ENCODE measurements at places on chromosomes 5 and 9.

DNA sequence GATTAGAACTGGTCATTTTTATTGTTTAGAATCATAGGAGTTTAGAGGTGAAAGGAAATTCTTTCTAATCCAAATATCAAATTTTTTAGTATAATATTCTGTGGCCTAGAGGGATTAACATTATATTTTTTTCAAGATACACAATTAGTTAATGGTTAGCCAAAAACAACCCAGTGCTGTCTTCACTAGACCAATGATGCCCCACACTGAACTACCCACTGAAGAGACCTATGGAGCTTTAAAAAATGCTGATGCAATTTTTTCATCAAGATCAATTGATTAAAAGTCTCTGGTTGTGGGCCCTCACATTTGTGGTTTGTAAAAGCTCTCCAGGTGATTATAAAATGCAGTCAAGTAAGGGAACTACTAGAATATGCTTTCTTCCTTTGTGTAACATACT, 274.1 kb upstream of the C9orf72 start:
- no peak for DNase-seq

DNA sequence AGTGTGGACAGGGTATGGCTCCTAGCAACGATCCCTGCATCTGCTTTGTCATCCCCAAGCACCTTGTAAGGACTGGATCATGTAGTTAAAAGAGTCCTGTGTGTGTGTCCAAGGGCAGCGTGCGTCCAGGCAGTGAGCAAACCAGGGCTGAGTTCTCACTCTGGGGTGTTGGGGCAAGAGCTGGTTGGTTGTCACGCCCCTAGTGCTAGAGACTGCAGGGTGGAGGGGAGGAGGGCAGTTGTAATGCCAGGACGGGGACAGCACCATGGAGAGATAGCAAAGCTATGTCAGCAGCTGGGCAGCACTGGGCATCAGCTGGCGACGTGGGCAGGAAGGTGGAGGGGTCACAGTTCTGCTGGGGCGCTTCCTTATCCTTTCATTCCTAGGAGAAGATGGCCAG, 100.8 kb downstream of the ZNF618 start:
- no peak for DNase-seq

- DNase-seq = no peak
Observed at GRCh38 chr5:142749321-142749720, 20.9 kb upstream of the ARHGAP26 start.

DNA sequence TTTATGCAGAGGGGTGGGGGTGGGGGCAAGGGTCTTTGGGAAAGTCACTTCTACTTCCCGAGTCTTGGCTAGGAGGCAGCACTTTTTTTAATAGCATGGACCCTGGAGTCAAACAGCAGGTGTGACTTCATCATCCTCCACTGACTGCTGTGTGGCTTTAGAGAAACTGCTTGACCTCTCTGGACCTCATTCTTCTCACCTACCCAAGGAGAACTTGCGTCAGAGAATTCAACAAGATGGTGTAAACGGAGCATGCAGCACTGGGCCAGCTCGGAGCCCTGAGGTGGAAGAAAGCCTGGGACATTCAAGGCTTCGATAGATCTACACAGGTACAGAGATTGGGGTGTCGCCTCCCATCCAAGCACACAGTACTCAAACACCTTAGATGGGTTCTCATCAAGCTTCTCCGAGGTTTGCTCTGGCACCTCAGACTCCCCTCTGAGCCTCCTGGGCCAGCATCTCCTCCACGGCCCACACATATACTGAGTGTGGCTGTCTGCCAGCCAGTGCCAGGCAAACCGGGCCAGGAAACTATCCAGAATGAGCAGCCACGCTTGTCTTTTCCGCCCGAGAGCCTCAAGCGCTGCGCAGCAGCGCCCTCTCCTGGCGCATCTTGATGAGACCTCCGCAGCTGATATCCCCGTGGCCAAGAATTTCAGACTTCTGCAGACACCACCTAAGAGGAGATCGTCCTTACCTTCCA, 4.6 kb upstream of the SLC25A48 start:
- no peak for DNase-seq

GRCh38 chr5:16626696-16627264, 10.0 kb upstream of the RETREG1 start:
- DNase-seq = no peak

- DNase-seq = no peak
Observed at GRCh38 chr9:95103871-95104580, 213.5 kb downstream of the FANCC start.

DNA sequence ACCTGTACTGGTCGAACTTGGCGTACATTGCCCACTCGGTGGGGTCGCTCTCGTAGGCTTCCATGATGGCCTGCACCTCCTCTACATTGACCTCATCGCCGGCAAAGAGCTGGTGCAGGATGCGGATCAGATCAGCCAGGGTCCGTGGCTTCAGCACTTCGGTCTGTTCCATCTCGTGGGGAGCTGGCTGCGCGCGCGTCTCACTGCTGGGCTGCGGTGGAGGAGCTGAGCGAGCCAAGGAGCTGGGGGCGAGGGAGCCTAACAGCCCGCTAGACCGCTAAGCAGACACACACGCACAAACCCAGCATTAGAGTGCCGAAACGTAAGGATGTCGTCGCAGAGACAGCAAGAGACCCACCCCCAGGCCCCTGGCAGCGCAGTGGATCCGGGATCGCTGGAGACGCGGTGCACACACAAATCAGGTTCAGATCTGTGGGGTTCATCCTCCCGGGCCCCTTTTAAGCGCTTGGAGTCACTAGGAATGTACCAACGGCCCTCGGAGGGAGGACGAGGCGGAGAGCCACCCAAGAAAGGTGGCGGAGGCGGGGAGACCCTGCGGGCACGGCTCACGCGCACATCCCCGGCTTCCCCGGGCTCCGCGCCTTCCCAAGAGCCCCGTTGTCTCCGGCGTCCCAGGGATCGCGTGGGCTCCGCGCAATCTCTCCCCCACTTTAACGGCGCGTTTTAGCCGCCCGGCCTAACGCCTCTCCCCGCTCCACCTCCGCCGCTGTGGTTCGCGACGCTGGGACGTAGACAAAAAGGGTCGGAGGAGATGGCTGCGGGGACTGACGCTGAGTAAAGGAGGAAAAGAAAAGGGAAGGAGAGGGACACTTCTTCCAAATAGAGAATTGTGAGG, at the start of gene CDO1:
CDO1 (minus strand) TSS at position 434 of the 856 bp plus-strand sequence; CDS start at position 172, 262 bp downstream.
- peak; percentile 4 for DNase-seq

DNA sequence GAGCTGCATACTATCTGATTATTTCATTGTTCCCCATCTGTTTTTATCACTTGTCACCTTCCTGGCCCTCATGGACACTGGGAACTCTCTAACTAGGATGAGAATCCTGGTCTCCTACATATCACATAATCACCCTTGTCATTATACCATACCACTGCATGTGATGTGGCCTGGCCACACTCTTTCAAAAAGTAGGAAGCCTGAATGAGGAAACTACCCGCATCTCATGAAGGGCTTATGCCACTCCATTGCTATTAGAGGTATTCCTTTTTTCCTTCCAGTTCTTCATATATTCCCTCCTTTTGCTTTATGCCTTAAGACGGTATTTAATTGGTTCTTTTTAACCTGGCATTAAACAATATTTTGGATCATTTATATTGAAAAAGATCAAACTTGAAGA, 1341.4 kb upstream of the NUDT12 start:
- DNase-seq = no peak

GRCh38 chr5:149210225-149210624, 61.4 kb upstream of the AFAP1L1 start:
- DNase-seq = no peak

DNA sequence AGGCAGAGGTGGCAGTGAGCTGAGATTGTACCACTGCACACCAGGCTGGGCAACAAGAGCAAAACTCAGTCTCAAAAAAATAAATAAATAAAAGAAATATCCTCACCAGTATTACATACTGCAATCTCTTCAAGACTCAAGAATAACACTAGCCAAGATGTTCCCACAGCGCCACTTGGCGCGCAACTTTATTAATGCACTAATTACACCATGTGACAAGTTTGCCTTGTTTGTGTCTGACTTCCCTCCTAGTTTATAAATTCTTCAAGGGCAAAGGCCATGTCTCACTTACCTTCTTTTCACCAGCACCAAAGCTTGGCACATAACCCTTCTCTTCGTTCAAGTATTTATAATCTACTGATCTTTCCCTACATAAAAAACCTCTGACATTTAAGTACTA, 4.8 kb downstream of the SKP1 start:
- no peak for DNase-seq

DNA sequence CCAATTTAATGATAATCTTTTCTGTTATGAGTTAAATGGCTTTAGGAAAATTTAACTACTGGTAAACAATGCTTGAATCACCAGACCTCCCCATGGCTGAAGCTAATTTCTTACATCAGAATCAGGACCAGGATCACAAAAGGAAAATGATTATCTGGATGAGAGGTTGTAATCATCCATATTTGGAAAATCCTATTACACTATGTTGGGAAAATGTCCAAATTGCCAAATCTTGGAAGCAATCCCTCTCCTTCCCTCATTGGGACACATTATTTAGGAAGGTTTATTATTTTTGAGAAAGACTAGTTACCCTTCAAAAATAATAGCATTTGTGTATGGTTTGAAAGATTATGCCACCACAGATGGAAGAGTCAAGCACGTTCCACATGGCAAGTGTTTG, 130.7 kb upstream of the MINAR2 start:
- DNase-seq = no peak

- no peak for DNase-seq
Observed at GRCh38 chr9:76700916-76701315, 63.3 kb upstream of the PCA3 start.

GRCh38 chr5:150428106-150428876, 15.6 kb upstream of the CD74 start:
- no peak for DNase-seq

GRCh38 chr9:33437898-33438297, 9.5 kb downstream of the AQP3 start:
- DNase-seq = no peak

DNA sequence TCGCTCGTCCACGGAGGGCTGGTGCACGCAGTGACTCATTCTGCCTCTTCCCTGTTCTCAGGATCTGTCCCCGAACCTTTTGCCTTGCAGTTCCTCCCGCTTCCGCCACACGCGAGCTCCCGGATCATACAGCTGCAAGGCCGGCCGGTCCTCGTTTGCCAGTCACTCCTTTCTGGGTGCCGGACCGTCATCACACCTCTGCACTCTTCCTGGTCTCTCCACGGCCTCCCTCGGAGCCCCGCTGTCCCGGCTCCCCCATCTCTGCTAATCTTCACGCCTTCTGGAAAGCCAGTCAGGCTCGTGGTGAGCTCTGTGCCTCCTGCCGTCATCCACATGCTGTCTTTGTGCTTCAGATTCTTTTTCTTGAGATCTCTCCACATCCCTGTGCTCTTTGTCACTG, 91.8 kb downstream of the STX17 start:
- DNase-seq = no peak

DNA sequence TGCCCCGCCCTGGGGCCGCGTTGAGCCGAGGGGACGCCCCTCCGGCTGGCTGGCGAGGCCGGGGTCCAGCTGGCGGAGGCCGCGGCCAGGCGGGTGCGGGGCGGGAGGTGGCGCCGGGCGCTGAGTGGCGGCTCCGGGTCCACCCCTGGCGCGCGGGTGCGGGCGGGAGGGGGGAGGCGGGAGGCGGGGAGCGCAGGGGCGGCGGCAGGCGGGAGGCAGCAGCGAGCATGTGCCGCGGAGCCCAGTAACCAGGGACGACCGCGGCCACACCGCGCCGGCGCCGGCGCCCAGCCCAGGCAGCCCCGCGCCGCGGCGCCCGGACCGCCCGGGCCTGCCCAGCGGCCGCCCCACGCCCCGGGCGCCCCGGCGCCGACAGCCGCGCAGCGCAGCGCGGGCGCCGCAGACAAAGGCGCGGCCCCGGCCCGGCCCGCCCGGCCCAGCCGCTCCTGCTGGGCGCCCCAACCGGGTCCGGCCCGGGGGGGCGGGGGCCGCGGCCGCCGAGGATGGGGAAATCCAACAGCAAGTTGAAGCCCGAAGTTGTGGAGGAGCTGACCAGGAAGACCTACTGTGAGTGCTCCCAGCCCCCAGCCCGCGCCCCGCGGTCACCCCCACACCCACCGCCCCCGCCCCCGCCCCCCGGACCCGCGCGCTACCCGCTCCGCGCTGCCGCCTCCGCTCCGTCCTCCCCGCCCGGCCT, at the start of gene NCS1:
NCS1 (plus strand) TSS at position 244 of the 697 bp plus-strand sequence; CDS start at position 504, 260 bp downstream.
- DNase-seq = peak; percentile 56

GRCh38 chr9:127500399-127500798, 49.1 kb downstream of the LRSAM1 start:
- no peak for DNase-seq

GRCh38 chr5:73816656-73817420, 190.8 kb downstream of the ARHGEF28 start:
- DNase-seq = no peak

DNA sequence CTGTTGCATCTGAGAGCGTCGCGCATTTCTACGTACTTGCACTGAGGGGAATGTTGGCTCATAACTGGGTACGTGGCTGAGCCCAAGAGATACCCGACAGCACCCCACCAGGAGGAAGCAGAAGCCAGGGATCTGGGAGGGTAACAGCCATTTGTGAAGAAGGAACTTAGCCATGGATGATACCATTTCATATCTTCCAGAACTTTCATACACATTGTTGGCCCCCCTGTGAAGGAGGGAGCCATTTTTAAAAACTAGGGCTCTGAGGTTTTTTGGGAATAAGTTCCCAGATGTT, 101.4 kb upstream of the SLC44A1 start:
- DNase-seq = no peak

- DNase-seq = no peak
Observed at GRCh38 chr5:134439210-134439654, 27.6 kb upstream of the CDKN2AIPNL start.

DNA sequence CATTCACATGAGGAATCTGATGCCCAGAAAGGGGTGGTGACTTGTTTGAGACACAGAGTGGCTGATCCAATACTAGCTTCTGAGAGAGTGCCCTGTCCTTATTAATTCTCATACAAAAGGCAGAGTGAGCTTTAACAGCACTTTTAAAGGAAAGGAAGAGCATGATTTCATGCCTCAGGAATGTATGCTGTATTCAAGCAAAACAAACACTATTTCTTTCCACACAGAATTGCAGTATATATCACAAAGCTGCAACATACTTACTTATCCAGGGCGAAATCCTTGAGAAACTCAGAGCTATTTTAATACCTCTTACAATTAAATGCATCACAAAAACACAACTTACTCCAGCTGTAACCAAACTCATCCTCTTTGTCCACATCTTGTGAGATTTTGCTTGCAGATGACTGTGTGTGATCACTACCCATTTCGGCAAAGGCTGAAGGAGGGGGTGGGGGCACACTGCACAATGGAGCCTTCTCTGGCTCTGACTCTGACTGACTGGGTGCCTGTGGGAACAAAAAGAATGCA, 139.8 kb downstream of the MPDZ start:
- no peak for DNase-seq

DNA sequence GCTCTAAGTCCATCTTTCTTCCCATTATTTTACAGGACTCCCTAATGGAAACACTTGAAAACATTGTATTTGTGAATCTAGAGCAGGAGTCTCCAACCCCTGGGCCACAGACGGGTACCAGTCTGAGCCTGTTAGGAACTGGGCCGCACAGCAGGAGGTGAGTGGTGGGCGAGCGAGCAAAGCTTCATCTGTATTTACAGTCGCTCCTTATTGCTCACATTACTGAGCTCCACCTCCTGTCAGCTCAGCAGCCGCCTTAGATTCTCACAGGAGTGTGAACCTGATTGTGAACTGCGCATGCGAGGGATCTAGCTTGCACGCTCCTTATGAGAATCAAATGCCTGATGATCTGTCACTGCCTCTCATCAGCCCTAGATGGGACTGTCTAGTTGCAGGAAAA, 111.0 kb downstream of the MED27 start:
- no peak for DNase-seq

- DNase-seq = no peak
Observed at GRCh38 chr5:140926443-140927227, 536 bp downstream of the PCDHAC1 start.

Measured in activated CD4-positive, alpha-beta T cell treated with anti-CD3 and anti-CD28 coated beads for 4 hours (primary cell).